ENCODE measurements at places on chromosomes 1 and 21.

GRCh38 chr1:205826016-205826806 is 13.2 kb upstream of the SLC41A1 start:
- DNase-seq: no peak

DNA sequence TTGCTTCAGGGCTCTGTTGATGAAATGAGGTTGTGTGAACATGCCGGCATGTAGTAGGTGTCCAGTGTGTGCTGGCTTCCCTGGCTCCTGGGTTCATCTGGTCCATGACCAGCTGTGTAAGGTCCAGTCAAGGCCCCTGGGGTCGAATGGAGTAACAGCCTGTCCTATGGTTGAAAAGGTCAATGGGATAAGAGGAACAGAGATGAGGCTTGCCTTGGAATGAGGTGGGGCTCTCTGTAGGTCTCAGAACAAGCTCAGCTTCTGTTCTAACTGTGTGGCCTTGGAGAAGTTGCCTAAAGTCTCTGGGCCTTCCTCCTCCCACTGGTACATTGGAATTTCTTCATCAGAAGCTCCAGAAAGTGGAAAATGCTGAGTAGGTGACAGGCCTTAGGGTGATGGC is 26.6 kb downstream of the RPS6KA1 start:
- no peak for DNase-seq

DNA sequence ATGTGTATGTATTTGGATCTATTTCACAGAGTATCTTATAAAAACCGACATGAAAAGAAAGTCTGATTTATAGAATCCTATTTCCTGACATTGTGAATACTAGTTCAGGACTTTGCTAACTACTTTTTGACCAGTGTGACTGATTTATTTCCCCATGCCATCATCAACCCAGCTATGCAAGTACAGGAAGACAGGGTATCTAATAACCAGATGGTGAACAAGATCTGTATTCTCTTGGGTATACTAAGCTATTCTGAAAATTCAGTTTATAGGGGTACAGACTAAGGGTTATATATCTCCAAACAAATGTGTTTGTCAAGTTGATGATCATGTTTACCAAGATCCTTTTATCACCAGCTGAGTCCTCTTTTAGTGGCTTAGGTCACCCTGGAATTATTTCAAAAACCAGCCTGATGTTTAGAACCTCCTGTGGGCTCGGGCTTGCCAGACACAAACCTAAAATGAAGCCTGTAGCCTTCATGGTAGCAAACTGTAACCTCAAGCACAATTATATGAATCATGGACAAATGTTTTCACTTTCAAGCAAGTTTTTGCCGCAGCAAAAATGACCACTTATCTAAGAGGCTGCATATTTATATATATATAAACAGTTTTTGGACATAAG is 185.1 kb downstream of the FGGY start:
- DNase-seq: no peak

DNA sequence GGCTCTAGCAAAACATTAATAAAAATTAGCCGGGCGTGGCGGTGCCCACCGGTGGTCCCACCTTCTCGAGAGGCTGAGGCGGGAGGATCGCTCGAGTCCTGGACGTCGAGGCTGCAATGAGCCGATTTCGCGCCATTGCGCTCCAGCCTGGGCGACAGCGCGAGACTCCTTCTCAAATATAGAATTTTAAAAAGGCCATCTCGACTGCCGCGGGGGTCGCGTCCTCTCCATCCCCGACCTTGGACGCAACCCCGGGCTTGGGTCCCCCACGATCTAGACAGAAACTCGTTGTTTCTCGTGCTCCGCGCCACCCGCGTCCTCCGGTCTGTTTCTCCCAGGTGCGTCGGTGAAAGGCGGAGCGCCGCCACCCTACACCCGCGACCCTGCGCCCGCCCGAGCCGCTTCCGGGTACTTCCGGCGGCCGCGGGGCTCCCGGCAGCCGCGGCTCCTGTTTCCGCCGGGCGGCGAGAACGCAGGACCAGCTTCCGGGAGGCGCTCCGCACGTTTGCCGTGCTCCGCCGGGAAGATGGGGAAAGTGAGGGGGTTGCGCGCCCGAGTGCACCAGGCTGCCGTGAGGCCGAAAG is at the start of gene SLX9:
Gene SLX9 (plus strand): TSS at position 498 of the 584 bp plus-strand sequence. CDS start 29 bp downstream, at position 527.
- no peak for DNase-seq

- DNase-seq: no peak
Observed at GRCh38 chr1:7380712-7381111, 390.4 kb upstream of the VAMP3 start.

DNA sequence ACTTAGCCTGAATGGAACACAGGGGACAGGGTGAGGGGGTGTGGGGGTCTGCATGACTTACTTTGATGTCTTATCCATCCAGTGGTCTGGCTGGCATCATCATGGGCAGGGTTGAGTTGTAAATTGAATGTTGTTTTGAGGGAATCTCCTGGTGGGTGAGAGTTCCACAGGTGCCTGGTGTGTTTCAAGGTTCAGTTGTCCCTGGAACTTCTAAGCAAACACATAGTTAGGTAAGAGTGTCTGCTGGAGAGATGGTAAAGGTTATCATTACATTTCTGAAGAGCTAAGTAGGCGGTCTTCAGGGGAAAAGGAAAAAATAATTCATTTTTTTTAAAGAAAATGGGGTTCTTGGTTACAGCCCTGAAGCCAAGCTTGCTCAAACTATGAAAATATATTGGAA is 46.0 kb upstream of the SIPA1L2 start:
- DNase-seq: no peak

DNA sequence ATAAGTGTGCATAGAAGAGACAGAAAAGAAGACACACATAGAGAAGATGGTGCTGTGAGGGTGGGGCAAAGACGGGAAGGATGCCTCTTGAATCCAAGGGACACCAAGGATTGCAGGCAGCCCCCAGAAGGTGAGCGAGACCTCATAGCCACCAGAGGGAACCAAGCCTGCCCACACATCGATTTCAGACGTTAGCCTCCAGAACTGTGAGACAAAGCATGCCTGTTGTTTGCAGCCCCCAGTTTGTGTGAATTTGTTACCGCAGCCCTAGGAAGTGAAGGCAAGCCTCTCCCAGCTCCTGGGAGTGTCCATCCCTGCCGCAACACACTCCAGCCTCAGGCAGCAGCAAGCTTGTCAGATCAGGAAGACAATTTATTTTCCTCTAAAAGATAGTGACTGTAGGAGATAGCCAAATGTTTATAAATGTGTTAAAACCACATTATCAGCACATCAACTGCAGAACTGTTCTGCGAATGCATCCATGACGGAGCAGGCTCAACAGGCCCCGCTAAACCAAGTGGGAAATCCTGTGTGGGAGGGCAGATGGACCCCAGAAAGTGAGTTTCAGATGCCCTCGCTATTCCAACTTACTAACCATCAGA is 543.3 kb downstream of the MATN1 start:
- no peak for DNase-seq

- DNase-seq: no peak
Observed at GRCh38 chr1:30750731-30751291, 6.8 kb downstream of the LAPTM5 start.

GRCh38 chr21:31290765-31291164 is 53.3 kb downstream of the TIAM1 start:
- DNase-seq: no peak

GRCh38 chr1:225441314-225442122 is 13.7 kb upstream of the LBR start:
- no peak for DNase-seq

- DNase-seq: no peak
Observed at GRCh38 chr21:31340942-31341487, 3.0 kb downstream of the TIAM1 start.

DNA sequence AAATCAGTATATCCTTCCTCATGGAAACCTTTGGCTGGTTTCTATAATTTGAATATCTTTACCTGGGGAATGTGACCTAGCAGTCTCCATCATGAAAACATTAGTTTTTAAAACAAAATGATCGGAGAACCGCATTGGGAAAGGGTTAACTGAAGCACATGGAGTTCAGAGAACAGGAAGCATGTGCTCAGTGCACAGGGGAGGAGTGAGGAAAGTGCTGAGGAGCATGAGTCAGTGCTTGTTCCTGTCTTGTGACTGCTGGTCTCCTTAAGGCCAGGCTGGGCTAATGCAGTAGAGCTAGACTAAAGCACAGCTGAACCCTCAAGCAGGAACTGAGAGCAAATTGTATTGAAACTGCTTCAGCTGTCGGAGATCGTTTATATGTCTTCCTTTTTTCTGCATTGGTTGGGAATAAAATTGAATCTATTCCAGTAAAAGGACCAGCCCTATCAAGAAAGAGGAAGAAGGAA is 5.8 kb downstream of the IFI16 start:
- peak; percentile 89 for DNase-seq

GRCh38 chr21:31201144-31201543 is 142.9 kb downstream of the TIAM1 start:
- DNase-seq: no peak

GRCh38 chr1:162303004-162303344 is 73.7 kb downstream of the SPATA46 start:
- DNase-seq: peak; percentile 84
